ENCODE measurements at places on chromosomes 7 and 10. TPM values are rescaled to one million over a fixed set of nuclear protein-coding genes. Genes with fewer than 3 reads are reported as not detected.

Gene ZNF282
- total RNA-seq = 20.0 TPM

Gene PRLHR
- total RNA-seq = not detected

Gene PRKG1
- 0.80 TPM for total RNA-seq

Gene WEE2
- total RNA-seq = not detected

Gene DLX6
- total RNA-seq = not detected

Gene TEX36
- not detected for total RNA-seq

Gene PNLIPRP1
- total RNA-seq = not detected

Gene PILRA
- total RNA-seq = 2.7 TPM

Gene ASIC3
- 0.52 TPM for total RNA-seq

Gene MNX1
- 0.12 TPM for total RNA-seq

Gene MYOZ1
- total RNA-seq = 0.44 TPM

Gene GDF2
- total RNA-seq = not detected

Gene METTL27
- total RNA-seq = 1.9 TPM

Gene BUD31
- total RNA-seq = 98.9 TPM

DNA sequence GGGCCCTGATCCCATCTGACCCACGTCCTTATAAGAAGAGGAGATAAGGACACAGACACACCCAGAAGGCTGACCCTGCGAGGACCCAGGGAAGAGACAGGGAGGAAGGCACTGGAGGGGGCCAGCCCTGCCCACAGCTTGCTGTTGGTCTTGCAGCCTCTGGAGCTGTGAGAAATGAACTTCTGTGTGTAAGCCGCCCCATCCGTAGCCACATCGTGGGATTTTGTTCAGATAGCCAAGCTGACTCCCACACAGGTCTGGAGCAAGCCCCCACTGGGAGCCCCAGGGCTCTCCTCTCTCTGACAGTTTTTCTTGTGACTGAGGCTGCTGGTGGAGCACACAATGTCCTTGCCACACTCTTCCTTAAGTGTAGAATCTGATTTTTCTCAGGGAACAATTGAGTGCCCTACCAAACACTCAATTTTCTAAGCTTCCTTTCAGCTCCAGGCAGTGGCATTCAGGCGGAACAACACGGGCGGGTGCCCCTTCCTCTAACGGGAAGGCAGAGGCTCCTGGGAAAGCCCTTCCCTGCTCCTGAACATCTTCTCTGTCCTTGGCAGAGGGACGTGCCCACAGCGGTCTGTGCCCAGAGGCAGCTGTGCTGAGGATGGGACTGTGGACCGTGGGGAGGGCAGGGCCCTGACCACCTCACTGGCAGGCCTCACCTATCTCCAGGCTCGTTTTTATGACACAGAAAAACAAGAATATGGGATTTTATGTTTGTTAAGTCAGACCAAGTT lies 160.6 kb upstream of the SHH start:
- no peak for ATAC-seq

- ATAC-seq = no peak
These were observed 614.7 kb downstream of the PARD3 start for GRCh38 chr10:34200355-34200901.

- peak; percentile 40 for ATAC-seq
These were observed 55.8 kb downstream of the TSPAN15 start for GRCh38 chr10:69506834-69507713.

DNA sequence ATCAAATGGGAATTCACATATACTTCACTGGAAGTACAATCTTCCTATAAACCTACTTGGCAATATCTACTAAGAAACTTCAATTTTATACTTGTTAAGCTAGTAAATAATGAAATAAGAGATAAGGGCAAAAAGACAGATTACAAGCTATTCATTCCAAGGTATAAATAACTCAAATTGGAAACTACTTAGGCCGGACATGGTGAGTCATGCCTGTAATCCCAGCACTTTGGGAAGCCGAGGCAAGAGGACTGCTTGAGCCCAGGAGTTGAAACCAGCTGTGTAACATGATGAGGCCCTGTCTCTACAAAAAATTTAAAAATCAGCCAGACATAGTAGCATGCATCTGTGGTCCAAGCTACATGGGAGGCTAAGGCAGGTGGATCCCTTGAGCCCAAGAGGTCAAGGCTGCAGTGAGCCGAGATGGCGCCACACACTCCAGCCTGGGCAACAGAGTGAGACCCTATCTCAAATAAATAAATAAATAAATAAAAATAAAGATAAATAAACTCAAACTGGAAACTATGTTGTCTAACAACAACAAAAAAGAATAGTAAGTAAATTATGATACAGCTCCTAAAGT lies 37.6 kb downstream of the ARHGAP21 start:
- no peak for ATAC-seq

DNA sequence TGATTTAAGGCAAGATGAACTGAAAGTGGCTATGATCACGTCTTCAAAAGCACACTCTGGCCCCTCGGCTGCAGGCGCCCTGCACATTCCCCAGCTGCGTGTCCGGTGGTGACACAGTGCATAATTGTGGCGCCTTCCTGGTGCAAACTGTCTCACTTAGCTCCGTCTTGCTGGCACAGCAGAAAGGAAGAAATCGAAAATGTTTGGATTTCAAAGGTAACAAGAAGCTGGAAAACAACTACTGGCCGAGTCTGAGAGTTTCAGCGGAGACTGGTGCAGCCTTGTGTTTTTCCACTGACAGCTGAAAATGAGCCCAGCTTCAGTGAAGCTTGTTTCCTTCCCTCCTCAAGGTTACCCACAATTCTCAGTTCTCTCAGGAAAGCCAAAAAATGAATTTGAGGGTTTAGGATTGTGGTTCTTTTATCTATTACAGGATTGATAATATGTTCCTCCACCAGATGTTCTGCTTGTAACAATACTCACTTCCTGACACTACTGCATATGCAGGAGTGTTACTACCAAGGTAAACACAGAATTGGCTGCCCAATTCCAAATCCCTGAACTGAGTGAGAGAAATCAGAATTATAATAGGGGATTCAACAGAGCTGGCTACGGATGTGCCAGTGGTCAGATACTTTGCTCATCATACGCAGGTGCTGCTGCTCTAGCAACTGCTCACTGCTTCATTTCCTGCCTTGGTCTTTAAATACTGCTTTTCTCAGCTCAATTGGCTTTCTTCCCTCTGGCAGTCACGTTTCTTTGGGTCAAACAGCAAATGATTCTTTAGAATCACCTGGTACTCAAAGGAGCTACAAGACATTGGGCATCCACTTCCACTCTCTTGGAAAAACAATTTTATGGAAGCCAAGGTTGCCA lies 63.7 kb downstream of the TRUB1 start:
- ATAC-seq = no peak

GRCh38 chr10:125005312-125006187 lies 63.6 kb downstream of the ZRANB1 start:
- no peak for ATAC-seq

DNA sequence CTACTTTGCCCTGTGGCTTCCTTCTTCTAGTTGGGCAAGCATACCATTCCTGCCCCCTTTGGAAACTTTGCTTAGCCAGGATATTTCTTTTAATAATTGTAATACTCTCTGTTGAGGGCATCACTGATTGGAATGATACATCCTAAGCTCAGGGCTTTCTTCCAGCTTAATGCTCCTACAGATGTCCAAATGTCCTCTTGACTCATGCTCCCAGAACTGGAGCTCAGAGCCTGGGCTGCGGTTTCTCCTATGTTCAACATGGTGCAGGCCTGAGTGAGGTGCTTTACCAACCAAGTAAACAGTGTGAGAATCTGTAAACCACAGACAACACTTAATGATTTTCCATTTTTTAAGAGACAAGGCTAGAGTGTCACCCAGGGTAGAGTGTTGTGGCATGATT lies 108.6 kb downstream of the LRRC4 start:
- no peak for ATAC-seq

DNA sequence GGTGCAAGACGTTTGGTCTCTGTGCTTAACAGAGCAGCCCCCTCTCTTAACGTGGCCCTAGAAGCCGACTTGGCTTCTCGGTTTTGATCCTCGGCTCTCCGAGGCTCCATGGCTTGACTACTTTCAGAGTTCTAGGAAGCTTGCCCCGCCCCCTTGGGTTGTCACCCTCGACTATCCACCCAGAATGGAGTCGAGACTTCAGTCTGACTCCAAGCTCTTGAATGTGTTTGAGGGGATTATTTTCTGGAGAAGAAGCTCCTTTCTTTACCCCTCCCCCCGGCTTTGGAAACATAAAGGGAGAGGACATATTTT lies 448 bp downstream of the SEC24C start:
- ATAC-seq = peak; percentile 48

GRCh38 chr7:122886357-122887081 lies at the start of gene CADPS2:
Gene CADPS2, minus strand, starts transcription at chr7:122886460. Its CDS starts 123 bp downstream, at chr7:122886337.
- ATAC-seq = peak; percentile 88

- ATAC-seq = no peak
These were observed 363.1 kb downstream of the POM121L12 start for GRCh38 chr7:53398566-53398965.

GRCh38 chr10:123772645-123773508 lies 106.7 kb downstream of the GPR26 start:
- no peak for ATAC-seq

DNA sequence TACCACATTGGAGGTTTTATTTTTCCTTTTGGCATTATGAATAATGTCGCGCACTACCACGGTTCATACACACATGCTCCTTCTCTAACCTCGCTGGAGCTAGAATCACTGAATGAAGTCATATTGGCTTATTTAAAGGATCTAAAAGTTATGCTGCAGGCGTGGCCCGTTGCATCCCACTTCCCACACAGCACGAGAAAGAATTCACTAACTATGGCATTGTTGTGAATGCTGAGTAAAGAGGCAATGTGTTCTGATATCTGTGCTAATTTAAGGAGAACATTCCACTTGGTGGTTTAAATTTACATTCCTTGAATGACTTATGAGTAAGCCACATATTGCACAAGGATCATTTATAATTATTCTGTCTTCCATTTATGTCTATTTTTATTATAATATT lies 20.7 kb downstream of the TCERG1L start:
- no peak for ATAC-seq

- no peak for ATAC-seq
These were observed 44.1 kb downstream of the RALA start for GRCh38 chr7:39667341-39667923.

DNA sequence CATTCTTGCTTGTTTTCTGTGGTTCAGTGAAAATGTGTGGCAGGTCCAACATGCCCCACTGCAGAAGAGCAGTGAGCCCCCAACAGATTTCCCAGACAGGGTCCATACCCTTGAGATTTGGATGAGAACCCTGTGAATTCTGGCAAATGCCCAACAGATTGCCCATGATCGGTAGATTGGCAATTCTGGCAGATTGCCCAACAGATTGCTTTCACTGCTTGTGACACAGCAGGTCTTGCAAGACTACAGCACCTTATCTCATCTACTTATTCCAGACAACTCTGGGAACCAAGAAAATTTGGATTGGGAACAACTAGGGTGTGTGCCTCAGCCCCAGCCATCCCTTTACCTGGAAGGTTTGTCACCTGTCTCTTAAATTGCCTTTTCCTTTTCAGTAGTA lies 143.7 kb upstream of the COL1A2 start:
- ATAC-seq = no peak

DNA sequence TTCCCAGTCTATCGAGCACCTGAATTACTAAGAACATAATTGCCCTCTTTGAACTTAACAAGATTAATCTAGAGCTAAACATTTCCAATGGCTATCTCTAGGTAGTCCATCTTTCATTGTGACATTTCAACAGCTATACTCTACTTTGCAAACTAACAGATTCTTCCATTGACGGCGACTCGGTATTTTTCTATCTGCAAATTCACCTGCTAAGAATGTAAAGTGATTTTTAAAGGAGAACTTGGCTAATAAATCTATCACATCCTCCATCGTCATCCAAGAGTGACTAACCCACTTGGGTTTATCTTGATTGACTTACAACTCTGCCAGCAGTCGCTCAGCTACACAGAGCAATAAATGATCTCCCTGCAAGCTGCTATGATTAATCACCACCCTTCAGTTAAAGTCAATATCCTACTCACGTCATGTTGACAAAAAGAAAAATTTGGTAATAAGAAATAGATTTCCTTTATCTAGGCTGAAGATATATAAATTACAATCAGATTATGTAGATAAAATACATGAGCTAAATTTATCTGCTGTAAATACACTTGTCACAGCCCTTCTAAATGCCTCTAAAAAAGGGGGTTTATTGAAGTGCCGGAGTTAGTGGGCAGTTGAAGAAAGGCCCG lies 99.5 kb downstream of the SFMBT2 start:
- peak; percentile 41 for ATAC-seq

DNA sequence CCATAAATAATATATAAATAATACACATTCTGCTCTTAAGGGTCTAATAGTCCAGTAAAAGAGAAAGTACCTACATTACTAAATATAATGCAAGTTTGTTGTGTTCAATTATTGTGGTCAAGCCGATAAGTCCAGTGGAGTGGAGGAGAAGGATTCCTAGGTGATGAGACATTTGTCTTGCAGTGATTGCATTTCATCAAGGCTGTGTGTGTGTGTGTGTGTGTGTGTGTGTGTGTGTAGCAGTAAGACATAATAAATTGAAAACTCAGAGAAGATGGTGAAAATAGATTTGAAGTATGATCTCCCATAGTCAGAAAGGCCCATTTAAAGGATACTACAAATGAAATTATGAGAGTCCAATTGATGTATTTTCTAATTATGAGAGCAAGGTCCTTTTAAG lies 192.5 kb upstream of the SEMA3C start:
- no peak for ATAC-seq

DNA sequence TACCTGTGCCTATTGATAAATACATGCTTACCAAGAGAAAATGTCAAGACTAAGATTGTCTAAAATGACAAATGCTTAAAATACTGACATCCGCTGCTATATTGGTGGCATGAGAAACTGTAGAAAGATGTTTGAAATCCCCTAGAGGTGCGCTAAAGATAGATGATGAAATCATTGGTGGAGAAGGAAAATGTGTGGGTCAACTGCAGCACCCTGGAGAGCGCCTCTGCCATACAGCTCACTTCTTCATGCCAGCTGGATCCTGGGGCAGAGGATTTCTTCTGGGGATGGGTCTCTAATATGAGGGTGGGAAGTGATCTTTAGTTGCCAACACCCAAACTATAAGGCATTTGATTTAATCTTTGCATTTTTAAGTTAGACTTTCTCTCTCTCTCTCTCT lies 680.4 kb upstream of the POM121L12 start:
- no peak for ATAC-seq

DNA sequence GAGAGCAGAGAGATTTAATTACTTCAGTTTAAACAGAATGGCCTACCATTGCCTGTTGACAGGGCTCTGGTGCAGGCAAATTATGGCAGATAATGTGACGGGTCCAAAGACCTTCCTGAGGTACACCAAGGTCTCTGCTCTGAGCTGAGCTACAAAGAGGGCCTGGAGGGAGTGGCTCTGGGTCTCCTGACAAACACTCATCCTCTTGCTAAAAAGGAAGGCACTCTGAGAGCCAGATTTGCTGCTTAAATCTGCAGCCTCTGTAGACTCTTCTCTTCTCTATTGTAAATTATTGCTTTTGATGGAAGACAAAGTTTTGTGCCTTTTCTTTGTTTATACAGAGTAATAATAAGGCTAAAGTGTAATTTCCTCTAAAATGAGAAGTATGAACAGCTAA lies 529.5 kb upstream of the FZD8 start:
- ATAC-seq = no peak

DNA sequence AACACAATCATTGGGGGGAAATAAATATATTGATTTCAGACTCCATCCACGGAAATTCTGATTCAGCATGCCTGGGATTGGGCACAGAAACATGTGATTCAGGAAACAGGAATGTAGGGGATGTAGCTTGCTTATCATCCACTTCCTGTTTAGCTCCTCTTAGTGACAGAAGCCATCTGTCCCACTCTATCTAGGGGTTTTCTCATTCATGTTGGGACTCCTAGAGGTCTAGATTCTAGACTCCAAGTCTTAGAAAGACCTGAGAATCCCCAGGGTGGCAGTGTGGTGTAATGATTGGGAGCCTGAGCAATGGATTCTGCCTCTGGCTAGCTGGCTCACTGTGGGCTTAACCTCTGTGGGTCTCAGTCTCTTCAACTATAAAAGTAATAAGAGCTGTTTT lies 67.9 kb downstream of the CDK1 start:
- no peak for ATAC-seq

Data from esophagus mucosa (tissue), 1 donor.